Aorta (tissue), 5 donors: ENCODE measurements at places on chromosomes 5 and 9.

GRCh38 chr9:84703793-84704192, 34.3 kb downstream of the NTRK2 start:
- no peak for DNase-seq

- no peak for DNase-seq
These were observed 1349.5 kb downstream of the EFNA5 start for GRCh38 chr5:106321242-106321641.

- no peak for DNase-seq
These were observed 288.7 kb downstream of the CEMIP2 start for GRCh38 chr9:71479621-71480020.

- DNase-seq, result peak; percentile 69
These were observed 598 bp downstream of the MYO10 start for GRCh38 chr5:16935231-16936149.

DNA sequence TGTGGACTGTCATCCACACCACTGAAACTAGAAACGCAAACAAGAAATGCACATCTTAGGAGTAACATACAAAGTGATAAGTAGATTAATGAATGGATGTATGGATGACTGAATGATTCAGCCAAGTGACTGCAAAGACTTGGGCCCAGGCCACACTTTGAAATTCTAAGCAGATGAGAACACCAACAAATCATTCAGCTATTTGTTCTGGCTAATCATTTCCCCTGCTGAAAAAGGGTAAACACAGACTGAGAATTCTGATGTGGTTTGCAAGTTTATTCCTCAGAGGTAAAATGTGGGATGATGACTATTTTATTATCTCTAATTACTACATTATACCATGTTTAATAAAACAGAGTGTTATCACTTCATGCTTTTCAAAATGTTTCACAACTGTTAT, 163.2 kb upstream of the ADAMTS16 start:
- DNase-seq, result no peak

GRCh38 chr5:172952034-172952511, 7.2 kb upstream of the RPL26L1 start:
- no peak for DNase-seq

- DNase-seq, result peak; percentile 76
These were observed 57.2 kb downstream of the COL5A1 start for GRCh38 chr9:134698587-134699342.

GRCh38 chr5:157282150-157282549, 16.2 kb downstream of the CYFIP2 start:
- DNase-seq, result no peak

DNA sequence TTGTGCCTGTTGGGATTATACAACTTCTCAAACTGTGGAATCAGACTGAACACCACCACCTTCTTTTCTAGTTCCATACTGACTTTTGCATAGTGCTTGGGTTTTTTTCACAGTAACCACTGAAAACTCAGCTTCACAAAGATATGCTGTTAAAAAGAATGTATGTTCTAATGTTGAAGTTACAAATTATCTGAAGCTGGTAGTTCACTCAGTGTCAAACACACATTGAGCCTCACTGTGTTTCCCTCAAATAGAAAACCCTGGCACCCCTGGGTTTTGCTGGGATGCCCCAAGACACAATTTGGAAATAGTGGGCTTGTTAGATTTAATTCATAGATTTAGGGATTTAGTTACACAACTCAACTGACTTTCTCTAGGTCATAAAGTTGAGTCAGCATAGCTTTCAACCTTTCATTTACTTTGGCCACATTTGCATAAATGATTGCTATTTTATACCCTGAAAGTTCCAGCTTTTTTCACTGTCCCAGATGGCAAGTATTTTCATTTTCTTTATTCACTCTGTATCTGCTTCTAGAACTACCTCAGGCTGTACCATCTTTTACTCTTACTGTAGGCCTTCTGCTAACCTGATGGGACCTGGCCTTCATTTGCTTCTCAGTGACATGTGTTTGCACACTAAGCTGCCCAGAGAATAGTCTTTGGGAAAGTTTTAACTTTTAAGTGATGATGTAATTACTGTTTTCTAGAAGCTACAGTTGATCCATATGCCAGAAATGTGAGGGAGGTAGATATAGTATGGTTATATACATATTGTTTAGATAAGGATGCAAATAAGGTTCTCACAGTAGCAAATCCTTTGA, 115.1 kb downstream of the CDC42SE2 start:
- no peak for DNase-seq

DNA sequence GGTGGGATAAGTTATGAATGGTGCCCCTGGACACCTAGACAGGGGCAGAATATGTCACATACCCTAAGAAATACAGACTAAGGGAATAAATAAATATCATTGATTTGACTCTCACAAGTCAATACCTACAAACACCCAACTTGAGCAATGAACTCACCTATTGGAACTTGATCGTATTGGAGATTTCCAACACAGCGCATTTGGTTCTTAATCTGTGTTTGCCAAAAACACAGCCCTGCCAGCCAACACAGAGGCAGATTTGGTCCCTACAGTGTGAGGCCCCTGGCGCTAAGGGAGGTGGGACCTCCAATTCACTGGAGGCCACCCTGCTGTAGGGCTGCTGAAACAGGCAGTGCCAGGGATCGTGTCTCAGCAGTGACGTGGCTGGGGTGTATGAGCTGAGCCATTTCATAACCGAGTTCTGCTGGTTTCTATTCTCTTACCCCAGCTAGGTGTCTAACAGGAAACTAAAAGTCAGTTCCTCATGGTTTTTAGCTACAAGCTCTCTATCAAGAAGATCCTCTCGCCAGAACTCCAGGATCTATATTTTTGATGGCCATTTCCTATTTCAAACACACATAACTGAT, 84.5 kb downstream of the SLC1A1 start:
- DNase-seq, result no peak

DNA sequence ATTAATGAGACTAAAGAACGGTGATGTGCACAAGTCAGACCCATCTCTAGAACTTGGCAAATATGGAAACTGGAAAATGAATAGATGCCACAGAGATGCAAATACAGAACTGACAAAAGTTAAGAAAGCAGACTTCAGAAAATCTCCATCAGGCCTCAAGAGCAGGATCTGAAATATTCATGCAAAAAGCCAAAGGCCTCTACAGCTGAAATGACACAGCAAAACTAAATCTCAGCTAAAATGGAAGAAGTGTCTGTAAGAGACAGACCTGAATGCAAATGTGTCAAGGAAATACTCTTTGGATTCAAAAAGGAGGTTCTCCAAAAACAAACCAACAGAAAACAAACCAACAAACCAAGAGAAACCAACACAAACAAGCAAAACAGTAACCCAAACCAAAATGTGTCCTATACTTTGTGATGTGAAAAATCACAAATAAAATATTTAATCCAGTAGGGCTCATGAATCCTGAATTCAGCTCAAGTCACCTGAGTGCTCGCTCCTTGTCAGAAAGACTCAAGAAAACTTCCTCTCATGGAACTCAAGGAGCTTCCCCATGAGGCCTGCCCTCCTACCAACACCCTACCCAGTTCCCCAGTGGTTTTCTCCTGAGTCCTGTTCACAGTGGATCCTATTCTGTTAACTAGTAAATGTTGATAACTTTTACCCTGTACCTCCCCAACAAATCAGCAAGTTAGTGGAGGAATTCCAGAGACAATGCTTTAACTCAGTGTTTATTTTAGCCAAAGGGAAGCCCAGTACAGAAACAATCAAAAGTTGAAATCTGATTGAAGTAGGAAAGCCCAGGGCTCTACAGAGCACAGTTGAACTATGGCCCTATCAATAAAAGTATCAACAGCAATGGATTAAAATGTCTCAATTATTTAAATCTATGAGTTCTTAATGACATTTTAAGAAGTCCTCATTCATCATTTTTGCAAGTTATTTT, 14.6 kb downstream of the MRPS27 start:
- no peak for DNase-seq

DNA sequence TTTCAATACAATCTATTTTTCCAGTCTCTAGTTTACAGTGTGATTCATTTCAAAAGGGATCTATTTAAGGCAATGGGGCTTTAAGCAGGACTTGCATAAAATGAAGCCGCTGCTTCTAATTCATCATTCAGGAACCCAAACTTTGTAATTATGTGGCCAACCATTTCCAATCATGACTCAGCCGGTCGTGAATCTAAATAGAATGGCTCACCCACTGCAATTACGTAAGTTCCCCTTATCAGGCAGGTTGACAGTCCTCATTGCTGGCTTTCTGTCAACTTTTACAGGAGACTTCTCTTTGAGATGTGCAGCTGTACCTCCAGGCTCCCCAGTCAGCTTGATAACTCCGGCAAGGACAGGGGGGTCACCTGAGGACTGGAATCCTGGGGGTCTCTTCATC, 152.8 kb upstream of the DAP start:
- no peak for DNase-seq

- no peak for DNase-seq
These were observed 7.3 kb downstream of the CCDC112 start for GRCh38 chr5:115289104-115289503.

DNA sequence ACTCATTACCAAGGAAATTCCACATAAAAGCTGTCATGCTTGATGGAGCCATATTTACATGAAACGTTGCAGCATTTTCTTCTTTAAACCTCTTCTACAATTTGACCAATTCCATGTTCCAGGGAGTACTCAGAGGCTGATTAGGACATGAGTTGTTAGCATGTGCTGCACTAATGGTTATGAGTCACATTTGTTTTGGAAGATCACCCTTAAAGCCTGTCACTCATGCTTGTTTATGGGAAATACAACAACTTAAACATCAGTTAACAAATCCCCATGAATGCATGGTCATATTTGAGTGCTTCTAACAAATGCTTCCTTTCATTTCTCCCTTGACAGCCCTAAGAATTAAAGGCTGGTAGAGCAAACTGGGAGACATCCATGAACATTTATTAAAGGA, 156.1 kb downstream of the GHR start:
- DNase-seq, result no peak

GRCh38 chr9:111992523-111992922, 95.9 kb downstream of the UGCG start:
- no peak for DNase-seq

GRCh38 chr5:100590867-100591266, 55.7 kb downstream of the FAM174A start:
- no peak for DNase-seq

- no peak for DNase-seq
These were observed 9.7 kb downstream of the RASA1 start for GRCh38 chr5:87277279-87277835.

DNA sequence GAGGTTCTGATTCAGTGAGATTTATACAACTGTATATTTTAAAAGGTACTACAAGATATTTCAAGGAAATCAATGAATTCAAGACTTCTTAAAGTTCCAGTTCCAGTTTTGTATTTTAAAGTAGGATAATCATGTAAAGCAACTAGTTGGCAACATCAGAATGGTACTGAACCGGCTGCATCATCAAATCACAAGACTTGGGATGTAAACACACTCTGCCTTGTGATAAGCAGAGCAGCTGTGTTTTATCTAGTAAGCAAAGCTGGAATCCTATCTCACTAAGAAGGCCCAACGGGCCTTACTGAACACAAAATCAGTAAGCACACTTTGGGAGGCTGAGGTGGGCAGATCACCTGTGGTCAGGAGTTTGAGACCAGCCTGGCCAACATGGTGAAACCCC, 327.2 kb upstream of the NREP start:
- no peak for DNase-seq
